ENCODE measurements at places on chromosomes 2 and 18.

DNA sequence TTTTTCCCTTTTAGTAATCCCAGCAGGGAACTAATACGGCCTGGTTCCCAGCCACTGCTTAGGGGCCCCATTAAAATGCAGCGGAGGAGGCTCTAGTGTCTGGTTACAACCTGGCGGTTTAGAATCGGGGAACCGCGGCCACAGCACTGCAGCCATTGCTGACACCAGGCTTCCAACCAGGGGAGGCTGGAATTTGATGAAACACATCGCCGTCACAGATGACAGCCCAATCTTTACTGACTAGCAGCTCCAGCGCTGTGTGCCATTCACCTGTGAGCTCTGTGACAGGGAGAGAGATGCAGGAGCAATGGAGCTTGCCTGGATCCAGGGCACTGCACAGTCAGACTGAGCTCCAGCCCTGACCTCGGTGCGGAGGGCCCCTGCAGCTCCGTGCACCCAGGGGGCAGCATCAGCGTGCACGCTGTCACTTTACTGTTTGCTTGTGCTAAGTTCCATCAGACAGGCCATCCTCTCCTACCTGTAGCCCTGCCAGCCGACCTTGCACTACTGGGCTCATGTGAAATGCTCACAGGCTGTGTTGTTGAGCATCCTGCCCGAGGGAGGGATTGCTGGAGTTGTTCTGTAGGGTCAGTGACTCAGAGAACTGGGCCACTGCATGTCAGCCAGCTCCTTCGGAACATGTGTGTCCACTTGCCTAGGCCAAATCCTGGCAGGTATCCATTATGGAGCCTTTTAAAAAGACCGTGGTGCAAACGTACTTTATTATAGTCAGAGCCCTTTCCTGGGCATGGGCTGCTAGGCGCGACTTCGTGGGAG lies 203.5 kb downstream of the SEPTIN10 start:
- DNase-seq = peak; percentile 1

DNA sequence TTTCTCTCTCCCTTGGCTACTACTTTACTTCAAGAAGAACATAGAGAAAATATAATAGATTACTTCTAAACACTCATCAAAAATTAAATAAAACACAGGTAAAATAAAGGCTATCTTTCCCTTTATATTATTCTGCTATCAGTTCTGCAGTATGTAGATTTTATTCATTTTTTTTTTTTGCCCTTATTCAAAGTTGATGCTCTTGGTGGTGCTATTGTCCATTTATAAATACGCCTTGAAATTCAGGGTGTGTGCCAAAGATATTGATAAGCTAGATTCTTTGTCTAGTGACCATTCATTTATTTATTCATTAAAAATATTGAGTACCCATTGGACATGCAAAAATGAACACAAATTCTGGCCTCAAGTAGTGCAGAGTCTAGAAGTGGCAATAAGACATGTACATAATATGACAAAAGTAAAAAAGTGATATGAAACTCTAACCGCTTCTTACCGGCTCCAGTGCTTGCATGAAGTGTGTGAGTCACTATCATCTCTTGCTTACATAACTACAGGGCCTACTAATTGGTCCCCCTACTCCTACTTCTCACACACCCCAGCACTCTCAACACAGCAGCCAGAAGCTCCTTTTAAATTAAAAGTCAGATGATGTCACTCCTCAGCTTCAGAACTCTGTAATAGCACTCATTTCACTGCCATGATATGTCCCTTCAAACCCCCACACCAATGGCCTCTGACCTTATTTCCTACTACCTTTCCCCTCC lies 208.3 kb upstream of the FANCL start:
- DNase-seq = peak; percentile 31

DNA sequence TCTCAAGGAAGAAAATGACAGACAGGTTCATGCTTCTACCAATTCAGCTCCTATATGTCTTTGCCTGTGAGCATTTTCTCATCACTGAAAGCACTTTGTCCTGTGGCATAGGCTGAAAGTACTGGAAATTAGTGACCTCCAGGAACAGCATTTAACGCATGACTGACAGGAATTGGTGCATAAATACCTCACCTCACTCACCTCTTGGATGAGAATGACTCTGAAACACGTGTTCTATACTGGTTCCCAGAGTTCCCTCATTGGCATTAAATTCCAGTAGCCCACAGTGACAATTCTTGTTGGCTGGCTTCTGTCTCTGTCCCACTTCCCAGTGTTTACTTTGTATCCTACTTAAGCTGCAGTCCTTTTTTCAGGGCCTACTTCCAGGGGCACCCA lies 83.4 kb upstream of the MAPRE2 start:
- peak; percentile 16 for DNase-seq

- peak; percentile 98 for DNase-seq
Measured at GRCh38 chr2:207394812-207395534, 134.8 kb upstream of the CREB1 start.

DNA sequence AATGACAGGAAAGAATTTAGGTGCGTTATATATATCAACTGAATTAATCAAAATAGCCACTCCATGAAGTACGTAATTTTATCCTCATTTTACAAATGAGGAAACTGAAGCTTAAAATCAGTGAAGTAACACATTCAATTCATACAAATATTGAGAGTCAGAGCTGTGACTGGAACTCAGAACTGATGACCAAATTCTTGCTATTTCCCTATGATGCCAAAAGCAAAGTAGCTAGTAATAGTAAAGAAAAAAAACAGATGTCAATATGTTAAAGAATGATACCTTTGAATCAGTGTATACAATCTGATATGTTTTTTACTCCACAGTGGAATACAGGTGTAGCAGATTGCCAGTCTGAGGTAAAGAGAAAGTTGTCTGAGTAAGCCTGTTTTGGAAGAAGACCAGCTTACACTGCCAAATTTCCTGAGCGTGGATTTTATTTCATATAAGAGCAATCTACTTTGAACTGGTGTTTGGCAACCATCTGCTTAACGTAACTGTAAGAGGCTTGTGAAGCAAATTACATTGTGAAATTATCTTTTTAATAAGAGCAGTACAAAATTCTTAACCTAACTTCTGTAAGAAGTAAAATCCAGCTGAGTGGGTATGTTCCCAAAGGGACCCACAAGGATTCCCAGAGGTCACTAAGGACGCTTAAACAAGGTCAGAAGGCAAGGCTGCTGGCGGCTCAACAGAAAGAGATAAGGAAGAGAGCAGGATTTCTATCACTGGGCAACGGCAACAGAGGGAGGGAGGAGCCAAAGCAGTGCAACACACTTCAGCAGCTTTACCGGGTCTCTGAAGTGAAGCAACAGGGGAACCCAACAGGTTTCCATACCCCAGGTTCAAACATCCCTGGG lies 85.6 kb downstream of the IKZF2 start:
- DNase-seq = peak; percentile 27

DNA sequence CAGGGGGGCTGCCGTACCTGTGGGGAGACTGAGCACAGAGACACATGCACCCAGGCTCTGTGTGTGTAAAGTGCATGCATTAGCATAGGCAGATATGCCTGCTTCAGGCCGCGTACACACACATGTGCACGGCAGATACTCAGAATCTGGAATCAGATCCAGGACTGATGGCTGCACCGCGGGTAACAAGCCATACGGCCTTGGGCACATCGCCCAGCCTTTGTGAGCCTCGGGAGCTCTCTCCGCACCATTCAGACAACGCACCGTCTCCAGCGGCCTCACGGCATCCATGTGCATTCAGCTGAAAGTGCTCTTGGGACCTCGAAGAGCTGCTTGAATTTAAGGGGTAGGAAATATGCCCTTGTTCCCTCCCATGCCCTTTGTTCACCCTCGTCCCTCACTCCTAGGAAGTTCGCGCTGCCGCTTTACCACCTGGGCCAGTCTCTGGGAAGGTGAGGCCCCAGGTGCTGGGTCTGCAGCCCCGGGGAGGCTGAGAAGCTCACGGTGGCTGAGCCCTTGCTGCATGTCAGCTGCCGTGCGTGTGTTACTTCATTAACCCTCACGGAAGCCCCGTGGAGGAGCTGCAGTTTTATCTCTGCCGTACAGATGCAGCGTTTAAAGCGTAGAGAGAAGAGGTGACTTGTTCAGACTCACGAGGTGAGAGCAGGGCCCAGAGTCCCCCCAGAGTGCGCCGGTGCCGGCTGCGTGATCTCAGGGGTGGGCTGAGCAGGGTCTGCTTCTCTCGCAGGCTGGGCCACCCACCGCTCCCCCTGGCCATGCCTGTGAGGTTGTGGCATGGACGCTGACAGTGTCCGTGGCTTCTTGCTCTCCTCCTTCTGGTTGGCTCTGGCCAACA lies 377.7 kb upstream of the MYT1L start:
- no peak for DNase-seq

GRCh38 chr2:217790195-217790594 lies 212.6 kb downstream of the TNS1 start:
- DNase-seq = no peak

DNA sequence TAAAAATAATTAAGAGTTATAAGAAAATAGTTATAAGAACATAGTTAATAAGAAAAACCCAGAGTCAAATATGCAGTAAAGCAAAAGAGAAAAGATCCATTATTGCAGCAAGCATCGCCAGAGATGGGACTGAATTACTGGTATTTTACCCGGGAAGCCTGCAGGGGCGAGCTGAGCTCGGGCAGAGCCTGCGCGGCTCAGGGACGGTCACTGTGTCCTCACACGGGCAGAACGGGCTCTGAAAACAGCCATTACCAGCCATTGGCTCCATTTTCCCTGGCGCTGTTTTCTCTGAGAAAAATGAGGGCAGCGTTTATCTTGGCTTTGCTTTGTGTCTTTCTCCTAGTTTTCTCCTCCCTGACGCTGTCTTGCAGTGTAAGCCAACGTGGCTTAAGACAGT lies 95.3 kb upstream of the ALKAL2 start:
- no peak for DNase-seq

DNA sequence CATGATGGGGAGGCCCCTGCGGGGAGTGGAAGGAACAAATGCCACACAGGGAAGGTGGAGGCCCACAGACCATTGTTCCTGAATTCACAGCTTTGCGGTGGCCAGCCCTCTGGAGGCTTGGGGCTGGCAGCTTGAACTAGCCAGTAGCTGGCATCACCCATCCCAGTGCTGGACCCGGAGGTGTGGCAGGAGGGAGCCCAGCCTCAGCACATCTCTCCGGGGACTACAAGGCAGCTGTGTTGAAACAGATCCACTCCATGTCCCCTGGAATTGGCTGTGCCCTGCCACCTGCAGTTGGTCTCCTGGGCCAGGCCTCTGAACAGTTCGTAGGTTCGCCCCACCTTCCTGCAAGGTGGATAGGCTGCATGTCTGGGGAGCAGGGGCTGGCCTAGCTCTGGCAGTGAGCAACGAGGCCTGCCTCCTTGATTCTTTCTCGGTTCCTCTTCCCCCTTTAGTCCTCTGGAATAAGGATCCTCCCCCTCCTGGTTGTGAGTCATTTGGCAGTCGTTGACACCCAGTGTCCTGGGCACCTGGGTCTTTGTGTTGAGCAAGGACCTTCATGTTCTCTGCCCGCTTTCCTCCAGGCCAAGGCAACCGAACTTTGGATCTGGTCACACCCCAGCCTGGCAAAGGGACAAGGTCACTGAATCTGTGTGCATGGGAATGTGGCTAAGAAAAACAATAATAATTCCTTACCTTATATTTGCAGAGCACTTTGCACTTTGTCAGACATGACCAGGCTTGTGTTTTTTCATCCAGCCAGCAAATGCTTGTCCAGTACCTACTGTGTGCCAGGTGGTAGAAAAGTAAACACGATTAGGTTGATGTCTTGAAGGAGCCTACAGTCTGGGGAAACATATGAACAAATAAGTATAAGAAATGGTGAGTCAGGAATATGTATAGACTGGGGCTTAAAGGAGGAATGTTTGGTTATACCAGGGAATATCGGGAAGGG lies 55.0 kb upstream of the MCFD2 start:
- DNase-seq = peak; percentile 36

- DNase-seq = no peak
Measured at GRCh38 chr2:238103465-238104225, 3.5 kb downstream of the ESPNL start.

DNA sequence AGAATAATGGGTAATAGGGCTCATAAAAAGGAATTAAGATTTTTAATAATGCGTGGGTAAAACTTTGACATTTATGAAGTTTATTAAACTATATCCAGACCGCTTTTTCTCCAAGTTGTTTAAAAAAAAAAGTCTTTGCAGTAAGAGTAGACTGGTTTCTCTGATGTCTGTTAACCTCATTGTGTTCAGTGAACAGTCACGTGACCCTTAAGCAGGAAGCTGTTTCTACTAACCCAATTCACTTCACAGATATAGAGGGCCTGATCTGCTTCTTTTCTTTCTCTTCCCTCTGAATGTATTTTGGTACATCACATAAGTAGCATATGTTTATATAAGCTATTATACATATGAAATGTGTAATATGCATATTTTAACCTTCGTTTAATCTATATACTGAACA lies 1011.3 kb upstream of the CELF4 start:
- DNase-seq = no peak

GRCh38 chr18:10604182-10604581 lies 78.4 kb downstream of the NAPG start:
- no peak for DNase-seq

- DNase-seq = no peak
Measured at GRCh38 chr2:2828774-2829368, 497.8 kb upstream of the MYT1L start.

DNA sequence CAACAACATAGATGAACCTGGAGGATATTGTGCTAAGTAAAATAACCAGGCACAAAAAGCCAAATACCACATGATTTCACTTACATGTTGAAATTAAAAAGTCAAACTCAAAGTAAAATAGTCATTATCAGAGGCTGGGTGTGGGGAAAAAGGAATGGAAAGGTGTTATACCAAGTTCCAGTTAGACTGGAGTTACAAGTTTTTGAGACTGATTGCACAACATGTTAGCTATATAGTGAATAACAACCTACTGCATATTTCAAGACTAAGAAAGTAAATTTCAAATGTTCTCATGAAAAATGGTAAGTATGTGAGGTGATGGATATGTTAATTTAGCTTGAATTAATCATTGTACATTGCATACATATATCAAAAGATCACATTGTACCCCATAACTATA lies 116.8 kb upstream of the HNMT start:
- DNase-seq = no peak

DNA sequence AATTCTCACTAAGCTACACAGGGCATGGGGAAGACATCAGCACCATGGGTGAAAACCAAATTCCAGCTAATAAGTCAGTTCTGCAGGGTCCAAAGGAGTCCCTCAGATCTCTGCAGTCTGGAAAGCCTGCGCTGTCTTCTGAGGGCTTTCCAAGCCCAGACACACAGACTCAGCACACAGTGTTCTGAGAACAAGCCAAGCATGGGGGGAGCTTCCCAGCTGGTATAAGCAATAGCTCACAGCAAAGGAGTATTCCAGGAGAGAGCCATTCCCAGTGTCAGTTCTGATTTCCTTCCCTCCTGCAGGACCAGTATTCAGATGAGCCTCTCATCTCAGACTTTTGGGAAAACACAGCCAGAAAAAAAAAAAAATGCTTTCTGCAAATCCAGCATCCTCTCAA lies 370.8 kb downstream of the TNS1 start:
- DNase-seq = no peak

GRCh38 chr18:73719611-73720010 lies 428.0 kb downstream of the FBXO15 start:
- peak; percentile 21 for DNase-seq

- DNase-seq = no peak
Measured at GRCh38 chr2:240884221-240884620, 11.7 kb downstream of the MAB21L4 start.

- no peak for DNase-seq
Measured at GRCh38 chr18:21218862-21219261, 23.2 kb upstream of the GREB1L start.

GRCh38 chr18:75475228-75475627 lies 47.7 kb upstream of the SMIM21 start:
- DNase-seq = peak; percentile 33

Measured in kidney glomerular epithelial cell (primary cell).